ENCODE measurements at places on chromosomes 2 and 18.
A peak's percentile ranks its signal among the peaks of the same experiment; 100 is the strongest.

DNA sequence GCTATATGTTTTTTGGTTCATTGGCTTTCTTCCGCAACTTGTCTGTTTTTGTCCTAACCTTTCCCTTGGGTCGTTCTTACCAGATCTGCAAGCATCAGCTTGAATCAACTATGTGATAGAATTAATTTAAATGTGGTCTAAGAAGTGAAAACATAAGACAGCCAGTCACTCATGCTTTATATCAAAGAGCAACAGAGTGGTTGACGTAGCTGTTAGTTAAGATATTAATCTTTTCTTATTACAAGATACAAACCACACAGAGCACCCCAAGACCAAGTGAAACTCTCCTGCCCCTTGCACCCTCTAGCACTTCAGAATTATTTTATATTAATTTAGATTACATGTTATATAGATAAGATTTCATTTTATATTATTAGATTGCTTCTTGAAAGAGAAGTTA lies 15.2 kb downstream of the IL18RAP start:
- DNase-seq: no peak

GRCh38 chr2:191789796-191790195 lies 57.1 kb downstream of the CAVIN2 start:
- no peak for DNase-seq

GRCh38 chr18:46636040-46636630 lies 20.9 kb downstream of the LOXHD1 start:
- DNase-seq: no peak

- no peak for DNase-seq
Measured at GRCh38 chr2:15176604-15177003, 384.5 kb downstream of the NBAS start.

DNA sequence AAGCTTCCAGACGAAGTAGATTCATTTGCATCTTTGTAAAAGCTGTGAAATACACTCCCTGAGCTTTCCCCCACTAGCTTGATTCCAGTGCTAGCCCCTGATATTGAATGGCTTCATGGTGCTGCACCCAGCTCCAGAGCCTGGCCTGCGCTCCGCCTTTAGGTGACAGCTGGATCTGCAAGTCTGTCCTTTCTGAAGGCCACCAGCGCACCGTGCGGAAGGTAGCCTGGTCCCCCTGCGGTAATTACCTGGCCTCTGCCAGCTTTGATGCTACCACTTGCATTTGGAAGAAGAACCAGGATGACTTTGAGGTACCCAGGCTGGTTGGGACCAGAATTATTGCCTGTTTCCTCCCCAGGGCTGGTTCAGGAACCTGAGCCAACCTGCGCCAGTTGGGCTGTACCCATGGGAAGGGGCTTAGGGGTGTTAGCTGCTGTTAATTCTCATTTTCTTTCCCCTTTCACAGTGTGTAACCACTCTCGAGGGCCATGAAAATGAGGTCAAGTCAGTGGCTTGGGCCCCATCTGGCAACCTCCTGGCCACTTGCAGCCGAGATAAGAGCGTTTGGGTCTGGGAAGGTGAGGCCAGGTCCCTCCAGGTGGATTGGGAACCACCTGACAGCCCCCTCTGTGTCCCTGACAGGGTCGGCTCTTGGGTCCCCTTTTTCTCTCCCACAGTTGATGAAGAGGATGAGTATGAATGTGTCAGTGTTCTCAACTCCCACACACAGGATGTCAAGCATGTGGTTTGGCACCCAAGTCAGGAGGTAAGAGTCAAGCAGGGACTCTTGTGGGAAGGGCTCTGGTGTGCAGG lies 1.3 kb downstream of the CIAO1 start:
- peak; percentile 51 for DNase-seq

- no peak for DNase-seq
Measured at GRCh38 chr2:138846216-138846821, 66.1 kb upstream of the NXPH2 start.

DNA sequence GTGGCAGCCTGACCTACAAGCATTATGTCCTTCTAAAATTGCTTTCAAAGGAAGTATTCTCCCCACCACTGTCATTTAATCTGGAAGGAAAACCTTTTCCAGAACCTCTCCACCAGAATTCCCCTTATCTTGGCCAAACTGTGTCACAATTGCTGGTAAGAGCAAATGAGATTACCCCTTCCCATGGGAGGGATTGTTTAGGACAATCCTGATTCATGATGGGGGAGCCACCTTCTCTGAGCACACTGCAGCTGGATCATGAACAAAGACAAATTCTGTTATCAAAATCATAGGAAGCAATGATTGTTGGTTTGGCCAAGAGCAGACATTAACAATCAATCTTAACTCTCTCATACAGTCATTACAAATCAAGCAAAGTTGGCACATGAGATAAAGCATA lies 18.1 kb upstream of the ATOH8 start:
- no peak for DNase-seq

DNA sequence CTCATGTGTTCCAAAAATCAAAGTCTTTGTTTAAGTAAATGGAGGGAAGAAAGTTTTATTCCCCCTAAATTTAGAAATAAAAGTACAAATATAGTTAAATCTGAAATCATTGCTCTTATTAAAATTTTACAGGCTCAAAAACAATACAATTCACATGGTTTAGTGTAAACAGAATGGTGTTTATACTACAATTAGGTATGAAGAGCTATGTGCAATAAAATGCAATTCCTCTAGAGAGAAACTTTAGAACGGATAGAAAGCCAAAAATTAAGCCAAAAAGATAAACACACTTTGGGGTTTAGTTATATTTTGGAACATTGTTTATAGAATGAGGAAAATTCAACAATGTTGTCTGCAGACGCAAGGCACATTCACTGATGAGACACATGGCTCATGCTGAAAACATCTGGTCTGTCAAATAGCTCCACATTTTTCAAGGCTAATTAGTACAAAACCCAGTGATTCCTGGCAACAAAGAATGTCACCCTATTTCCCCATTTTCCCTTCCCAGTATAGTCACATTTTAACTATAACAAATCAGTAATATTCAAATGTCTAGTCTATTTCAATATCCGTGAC lies 103.3 kb downstream of the EXOC6B start:
- no peak for DNase-seq

DNA sequence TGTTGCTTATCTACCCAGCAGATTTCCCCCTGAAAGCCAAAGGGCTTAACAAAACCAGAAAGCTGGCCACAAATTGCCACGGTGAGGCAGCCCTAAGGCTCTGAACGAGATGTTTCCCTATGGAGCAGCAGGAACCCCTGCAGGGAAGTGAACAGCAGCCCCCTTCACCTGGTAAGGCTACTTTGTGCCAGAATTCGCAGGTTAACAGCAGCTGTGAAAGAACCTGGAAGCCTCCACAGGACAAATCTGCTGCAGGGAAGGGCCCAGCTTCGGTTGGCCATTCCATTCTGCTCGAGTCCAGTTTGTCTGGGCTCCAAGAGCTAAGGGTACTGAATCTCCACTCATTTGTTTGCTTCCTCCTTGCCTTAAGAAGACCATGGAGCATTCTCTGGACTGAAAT lies 175.3 kb downstream of the PDE11A start:
- DNase-seq: no peak

GRCh38 chr18:45755934-45756333 lies 32.0 kb downstream of the SLC14A1 start:
- DNase-seq: no peak

DNA sequence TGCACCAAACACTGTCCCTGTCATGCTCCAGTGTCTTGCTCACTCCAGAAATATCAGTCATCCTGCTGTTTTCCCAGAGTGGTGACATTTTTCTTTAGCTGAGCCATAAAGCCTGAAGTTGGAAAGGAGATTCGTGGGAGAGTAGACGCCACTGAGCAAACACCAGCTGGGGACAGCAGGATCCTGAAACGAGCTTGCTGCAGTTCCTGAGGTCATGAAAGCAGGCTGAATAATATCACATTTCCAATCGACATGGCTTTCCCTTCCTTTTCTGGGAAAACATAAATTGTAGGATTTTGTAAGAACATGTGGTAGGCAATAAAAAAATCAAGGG lies 276.4 kb downstream of the CDCA7 start:
- DNase-seq: no peak

- DNase-seq: no peak
Measured at GRCh38 chr2:6879011-6879410, 1.4 kb downstream of the RSAD2 start.

DNA sequence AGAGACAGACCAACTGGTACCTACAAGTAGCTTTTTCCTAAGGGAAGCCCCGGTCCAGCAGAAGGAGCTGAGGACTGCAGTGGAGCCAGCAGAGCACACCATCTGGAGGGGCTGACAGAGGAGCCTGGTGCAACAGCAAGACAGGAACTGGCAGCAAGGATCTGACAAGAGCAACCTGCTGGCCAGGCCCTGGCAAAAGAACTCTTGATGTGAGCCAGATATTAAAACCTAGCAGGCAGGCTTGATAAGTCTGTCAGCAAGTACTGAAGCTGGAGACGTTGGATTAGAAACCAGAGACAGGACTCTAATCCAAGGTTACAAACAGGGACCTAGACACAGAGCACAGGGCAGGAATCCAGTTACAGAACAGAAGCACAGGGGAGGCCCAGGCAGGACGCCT lies 260.7 kb upstream of the MGAT5 start:
- no peak for DNase-seq

DNA sequence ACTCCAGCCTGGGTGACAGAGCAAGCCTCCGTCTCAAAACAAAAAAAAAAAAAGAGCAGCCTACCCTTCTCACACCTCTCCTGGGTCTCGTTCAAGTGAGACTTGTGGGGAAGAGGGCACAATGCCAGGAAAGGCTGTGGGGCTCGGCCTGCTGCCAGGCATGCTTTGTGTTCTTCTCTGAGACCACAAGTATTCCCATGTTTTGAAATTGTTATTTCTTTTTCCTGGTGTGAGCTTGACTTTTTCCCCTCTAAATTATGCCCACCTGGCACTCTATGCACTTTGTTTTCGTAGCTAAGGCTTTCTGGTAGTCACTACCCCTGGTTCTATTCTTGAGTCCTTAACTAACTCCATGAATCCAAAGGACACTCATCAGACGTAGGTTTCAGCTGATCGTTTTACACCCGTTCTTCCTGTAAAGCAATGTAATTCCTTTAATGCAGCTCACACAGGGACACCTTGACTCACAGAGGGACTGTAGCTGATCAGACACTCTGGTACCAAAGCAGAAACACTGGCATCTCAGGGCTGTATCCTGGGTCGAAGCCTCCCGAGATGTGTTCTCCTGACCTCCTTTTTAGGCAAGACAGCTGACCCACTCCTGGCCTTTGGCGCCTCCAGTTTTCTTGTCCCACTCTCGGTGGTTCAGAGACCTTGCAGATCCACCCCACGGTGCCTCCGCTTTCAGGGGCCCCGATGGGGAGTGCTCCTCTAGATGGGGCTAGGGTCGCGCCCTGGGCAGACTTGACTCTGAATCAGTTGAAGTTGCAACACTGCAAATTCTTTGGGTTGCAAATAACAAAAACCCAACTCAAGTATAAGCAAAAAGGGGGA lies 193.3 kb upstream of the AGAP1 start:
- DNase-seq: no peak

GRCh38 chr18:77321823-77322805 lies 72.5 kb downstream of the GALR1 start:
- DNase-seq: no peak

DNA sequence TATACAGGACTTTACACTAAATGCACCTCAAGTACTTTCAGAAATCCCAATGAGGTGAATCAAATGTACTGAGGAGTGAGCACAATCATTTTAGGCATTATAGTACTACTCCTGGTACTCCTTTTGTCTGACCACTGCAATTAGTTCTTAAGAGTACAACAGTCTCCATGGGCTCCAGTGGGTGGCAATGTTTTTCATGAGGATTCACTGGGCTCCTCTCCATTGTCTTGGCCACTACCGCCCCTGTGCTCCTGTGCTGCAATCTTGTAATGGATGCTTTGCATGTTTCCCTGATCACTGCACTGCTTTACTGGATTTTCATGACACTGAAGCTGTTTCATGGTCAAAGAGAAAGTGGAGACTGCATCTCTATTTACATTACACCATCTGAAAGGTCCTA lies 268.5 kb upstream of the ZSWIM2 start:
- DNase-seq: no peak

- DNase-seq: no peak
Measured at GRCh38 chr2:224780106-224780505, 63.9 kb upstream of the CCDC195 start.

DNA sequence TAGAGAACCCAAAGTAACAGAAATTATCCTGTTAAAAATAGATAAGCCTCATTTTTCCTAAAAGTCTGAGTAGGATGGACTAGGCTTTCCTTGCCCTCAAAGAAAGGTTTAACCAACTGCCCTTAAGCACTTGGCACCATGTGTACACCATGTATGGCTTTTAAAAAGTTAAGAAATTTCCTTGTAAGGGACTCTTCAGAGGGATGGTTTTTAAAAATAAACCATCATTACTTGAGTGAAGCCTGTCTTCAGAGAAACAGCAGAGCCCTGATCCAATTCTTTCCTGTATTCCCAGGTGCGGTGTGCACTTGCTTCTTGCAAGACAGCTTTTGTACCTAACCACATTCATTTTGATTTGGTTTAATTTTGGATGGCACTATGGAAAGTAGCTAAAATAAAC lies 1.1 kb upstream of the NEMP2 start:
- no peak for DNase-seq

GRCh38 chr2:29900971-29901633 lies 20.3 kb downstream of the ALK start:
- DNase-seq: no peak

DNA sequence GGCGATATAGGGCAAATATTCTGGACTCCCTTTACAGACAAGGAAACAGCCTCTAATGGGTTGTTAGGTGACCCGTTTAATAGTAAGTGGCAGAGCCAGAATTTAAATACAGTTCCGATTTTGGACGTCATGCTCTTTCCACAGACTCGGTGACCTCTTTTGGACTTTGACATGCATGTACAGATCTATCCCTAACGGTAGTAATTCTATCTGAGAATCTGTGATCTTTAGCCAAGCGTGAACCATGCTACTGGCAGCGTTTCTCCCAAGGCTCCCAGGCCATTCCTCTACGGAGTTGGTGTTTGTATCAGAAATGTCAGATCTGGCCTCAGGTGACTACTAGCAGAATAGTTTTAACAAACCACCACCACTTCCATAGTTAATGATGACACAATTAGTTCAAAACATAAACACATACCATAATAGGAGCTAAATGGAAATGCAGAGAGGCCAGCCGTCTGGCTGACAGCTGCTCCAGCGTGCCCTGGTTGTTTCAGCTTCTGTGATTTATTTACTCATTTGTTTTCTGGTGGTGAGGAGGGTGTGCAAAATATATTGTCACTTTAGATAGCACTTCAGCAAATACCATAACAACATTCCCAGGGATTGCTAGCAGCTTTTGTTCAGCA lies 304.6 kb upstream of the LYPD1 start:
- DNase-seq: no peak

GRCh38 chr2:207825045-207825954 lies 55.6 kb upstream of the FZD5 start:
- no peak for DNase-seq
